Psoas muscle (tissue), 8 donors: ENCODE measurements at places on chromosomes 11 and 22. TPM values are rescaled to one million over a fixed set of nuclear protein-coding genes. Genes with fewer than 3 reads are reported as not detected.
A peak's percentile ranks its signal among the peaks of the same experiment; 100 is the strongest.

DNA sequence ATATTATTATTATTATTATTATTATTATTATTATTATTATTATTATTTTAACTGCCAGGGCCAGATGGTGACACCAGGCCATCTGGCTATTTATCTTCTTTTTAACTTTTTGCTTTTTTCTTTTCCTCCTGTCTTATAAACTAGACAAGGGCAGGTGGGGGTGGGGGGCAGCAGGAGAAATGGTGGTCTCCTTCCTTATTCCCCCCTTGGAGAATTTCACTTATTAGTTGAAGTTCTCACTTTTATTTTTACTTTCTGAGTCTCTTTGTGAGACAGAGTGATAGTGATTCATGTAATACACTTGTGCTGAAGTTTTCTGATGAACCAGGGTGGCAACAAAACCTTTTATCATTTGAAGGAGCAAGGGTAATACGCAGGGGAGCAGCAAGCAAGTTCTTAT is 96.3 kb upstream of the ALKBH3 start:
- DNase-seq: no peak

GRCh38 chr11:123438131-123438627 is 8.1 kb downstream of the GRAMD1B start:
- DNase-seq: no peak

- no peak for DNase-seq
Measured at GRCh38 chr11:13309156-13309555, 31.6 kb downstream of the BMAL1 start.

DNA sequence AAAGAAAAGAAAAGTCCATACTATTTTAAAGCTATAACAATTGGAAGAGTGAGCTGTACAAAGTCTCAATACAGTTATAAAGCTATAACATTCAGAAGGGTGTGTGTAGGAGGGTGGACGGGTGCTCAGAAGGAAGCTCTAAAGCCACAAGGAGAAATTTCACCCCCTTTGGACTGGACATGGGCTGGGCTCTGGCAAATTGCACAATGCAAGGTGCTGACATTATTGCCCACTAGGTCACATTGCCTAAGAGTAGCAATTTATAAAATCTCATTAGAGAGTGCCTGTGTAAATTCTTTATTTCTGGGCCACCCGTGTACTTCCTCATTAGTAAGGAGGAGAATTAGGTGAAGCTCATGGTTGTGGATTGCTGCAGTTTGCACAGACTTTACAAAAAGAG is 5.7 kb upstream of the APOBEC3A start:
- DNase-seq: no peak

DNA sequence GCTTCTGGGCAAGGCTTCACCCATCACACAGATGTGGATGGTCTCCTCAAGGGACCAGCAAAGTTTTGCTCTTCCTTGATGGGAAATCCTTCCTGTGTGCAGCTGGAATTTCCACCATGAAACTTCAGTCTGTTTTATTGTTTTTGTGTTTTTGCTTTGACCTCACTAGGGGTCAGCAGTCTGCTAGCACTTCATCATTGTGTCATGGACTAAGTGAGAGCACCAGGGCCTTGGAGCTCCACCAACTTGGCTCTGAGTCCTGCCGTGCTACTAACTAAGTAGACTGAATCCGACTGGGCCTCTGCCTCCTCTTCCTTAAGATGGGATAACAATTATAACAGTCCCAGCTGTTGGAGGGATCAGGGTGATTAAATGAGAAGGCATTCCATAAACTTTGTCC is 305.8 kb upstream of the NCAM1 start:
- peak; percentile 91 for DNase-seq

DNA sequence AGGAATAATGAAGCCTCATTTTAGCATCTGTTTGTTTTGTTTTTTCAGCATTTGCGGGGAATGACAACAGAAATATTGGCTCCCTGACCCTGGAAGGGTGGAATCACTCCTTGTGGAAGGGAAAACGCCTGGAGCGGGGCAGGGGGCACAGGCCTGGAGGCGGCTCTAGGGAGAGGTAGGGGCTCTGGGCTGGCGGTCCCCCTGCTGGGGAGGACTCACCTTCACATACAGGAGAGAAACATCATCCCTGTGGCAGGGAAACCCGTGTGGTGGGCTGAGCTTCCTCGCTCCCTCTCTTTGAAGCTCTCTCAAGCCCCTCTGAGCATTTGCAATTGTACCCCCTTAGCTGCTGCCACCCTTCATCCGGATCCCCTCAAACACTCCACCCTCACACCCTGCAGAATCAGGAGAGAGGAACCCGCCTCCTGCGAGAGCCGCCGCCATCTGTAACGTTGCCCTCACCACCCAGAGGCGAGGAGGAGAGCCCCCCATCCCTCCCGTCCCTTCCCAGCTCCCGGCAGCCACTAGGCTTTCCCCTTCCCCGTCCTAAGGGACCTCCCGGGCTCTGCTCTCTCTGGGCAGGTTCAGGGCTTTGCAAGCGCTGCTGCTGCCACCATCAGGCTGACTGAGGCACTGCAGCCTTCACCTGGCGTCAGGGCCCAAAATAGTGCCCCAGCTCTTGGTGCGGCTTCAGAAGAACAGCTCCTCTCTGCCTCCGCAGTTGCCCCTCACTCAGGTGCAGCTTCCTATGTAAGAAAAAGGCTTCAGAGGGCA is 10.4 kb downstream of the KIRREL3 start:
- peak; percentile 74 for DNase-seq

GRCh38 chr11:48034926-48035871 is 54.8 kb downstream of the PTPRJ start:
- DNase-seq: peak; percentile 87

Gene FXYD6
- 10.8 TPM for total RNA-seq

Gene C11orf86
- total RNA-seq: not detected

Gene EHBP1L1
- total RNA-seq: 208 TPM
